ENCODE measurements at places on chromosomes 12 and 14. TPM values are rescaled to one million over a fixed set of nuclear protein-coding genes. Genes with fewer than 3 reads are reported as not detected.

GRCh38 chr14:55116246-55117030 lies 12.6 kb upstream of the LGALS3 start:
- no peak for DNase-seq

GRCh38 chr14:99955826-99956455 lies 109.3 kb upstream of the EVL start:
- no peak for DNase-seq

PRPF39 gene
- polyA plus RNA-seq = 26.4 TPM

- DNase-seq = no peak
These were observed 47.7 kb downstream of the ETV6 start for GRCh38 chr12:11697131-11697530.

DNA sequence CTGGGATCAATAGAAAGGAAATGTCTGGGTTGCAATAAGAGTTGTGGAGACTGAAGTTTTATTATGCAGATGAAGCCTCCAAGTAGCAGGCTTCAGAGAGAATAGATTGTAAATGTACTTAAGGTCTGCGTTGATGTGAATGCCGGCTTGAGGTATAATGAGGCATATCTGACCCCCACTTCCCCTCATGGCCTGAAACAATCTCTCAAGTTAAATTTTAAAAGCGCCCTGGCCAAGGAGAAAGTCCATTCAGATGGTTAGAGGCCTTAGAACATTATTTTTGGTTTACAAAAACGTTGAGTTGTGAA lies 28.3 kb upstream of the HIGD1C start:
- DNase-seq = no peak

GALNT8 gene
- polyA plus RNA-seq = 0.02 TPM

DNA sequence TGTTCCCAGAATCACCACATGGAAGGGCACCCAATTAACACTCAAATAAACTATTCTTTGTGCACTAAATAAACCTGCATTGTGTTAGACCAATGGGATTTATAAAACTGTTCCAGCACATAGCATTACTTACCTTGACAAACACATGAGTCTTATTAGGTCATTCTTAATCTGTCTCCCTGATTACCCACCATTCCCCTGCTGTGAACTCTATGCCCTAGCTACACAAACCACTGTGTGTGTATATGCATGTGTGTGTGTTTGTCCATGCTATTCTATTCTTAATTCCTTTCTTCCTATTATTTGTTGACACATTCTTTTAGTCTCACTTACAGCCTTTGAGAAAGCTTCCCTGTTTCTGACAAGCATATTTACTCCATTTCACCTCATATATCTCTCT lies 303.6 kb upstream of the GARIN6 start:
- DNase-seq = no peak

DNA sequence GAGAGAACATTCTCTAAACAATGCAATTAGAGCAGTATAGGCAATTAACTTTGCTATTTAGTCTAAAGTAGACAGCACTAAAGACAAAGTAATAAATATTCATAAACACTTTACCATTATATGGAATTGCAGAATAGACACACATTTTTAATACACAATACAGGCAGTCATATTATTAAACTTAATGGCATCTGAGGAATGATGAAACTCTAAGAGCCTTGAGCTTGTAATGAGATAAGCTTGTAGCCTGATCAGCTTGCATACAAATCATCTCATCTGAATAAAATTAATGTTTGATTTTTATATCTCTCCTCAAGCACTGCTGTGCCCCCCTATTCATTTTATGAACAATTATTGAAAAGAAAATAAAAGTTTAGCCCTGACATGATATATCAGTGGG lies 107.6 kb downstream of the MGAT4C start:
- DNase-seq = no peak

GRCh38 chr14:68553311-68553710 lies 239.6 kb downstream of the ZFP36L1 start:
- no peak for DNase-seq

DNA sequence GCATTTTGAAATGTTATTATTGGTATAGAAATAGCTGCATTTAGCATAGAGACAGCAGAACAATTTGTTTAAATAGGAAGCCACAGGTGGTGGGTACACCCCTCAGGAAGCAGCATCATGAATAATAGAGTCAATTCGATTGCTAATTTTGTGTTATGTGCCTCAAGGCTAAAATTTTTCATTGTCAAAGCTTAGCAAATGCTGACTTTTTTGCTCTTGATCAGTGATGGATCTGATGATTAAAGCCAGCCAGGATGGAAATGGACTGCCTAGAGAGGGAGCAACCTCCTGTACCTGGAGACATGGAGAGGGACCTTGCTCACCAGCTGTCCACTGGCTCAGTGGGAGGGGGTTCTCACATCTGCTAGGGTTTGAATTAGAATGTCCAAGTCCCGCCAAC lies 4.5 kb upstream of the KRT8 start:
- no peak for DNase-seq

DNA sequence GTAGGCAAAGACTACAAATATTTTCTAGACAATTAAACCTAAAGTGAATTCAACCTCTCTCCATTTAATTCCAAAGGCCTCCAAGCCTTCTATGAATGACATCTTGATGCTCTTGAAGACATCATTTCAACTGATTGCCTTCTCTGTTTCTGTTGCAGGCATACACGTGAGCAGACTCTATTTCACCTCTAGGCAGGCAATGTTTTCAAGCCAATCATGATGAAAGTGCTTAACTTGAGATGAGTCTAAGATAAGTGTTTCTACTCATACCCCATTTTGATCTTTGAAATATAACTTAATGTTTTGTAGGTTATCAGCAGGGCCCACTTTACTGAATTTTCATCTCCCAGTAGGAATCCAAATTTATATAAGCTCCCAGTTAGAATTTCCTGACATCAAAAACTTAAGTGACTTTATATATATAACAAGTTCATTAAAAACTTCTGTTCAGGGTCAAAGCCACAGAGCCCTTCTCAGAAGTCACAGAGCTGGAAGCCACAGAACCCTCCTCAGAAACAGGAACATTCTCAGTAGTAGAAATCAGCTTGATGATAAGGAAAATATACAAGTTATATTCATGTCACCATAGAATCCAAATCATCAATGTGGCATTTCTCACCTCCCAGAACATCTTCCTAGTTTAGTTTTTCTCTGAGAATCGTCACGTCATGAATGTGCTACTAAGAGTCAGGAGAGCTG lies 108.5 kb downstream of the PHLDA1 start:
- DNase-seq = no peak

- DNase-seq = no peak
These were observed 3.5 kb downstream of the FMNL3 start for GRCh38 chr12:49703647-49704137.

GRCh38 chr12:111313833-111314259 lies 55.0 kb downstream of the PHETA1 start:
- peak; percentile 6 for DNase-seq

DNA sequence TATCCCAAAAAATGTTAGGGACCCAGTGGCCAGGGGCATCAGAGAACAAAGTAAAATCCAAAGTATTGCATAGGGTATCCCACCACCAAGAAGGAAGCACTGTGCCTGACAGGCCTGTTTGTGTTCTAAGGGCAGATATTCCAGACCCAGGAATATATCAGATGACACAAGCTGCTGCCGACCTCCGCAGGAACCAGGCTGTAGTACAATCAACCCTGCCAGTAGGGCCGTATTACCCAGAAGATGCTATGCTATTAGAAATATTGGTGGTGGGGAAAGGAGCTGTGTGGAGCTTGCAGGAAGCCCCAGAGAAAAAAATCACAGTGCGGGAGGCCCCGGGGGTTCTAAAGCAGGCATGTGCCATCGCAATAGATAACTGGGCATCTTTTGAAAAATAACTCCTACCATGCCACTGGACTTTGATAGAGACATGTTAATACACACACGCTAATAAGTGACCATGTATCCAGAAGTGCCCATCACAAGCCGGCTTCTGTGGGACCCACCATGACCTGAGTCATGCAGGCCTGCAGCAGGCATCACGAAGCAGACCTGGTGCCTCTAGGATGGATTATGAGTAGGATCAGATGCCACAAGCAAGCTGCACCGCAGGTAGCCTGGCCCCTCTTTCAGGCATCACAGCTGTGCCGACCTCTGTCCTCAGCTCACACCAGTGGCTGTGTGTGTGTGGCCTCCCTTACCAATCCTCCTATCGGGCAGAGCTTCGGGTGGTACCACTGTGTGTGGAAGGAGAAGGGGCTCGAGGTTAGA lies 242.7 kb downstream of the BCL11B start:
- DNase-seq = no peak

GRCh38 chr12:15829949-15830348 lies 40.8 kb upstream of the EPS8 start:
- no peak for DNase-seq

KRT5 gene
- polyA plus RNA-seq = not detected

LRP1-AS gene
- not detected for polyA plus RNA-seq

GRCh38 chr12:123058481-123058880 lies 78.0 kb downstream of the ARL6IP4 start:
- DNase-seq = no peak

HOXC9 gene
- 1.2 TPM for polyA plus RNA-seq

GRCh38 chr14:22837114-22837749 lies 847 bp downstream of the MMP14 start:
- DNase-seq = no peak

- peak; percentile 0 for DNase-seq
These were observed 237.9 kb downstream of the IPO8 start for GRCh38 chr12:30457621-30458289.

IL31 gene
- polyA plus RNA-seq = not detected

GRCh38 chr12:93060666-93061472 lies 131.8 kb upstream of the EEA1 start:
- no peak for DNase-seq

DNA sequence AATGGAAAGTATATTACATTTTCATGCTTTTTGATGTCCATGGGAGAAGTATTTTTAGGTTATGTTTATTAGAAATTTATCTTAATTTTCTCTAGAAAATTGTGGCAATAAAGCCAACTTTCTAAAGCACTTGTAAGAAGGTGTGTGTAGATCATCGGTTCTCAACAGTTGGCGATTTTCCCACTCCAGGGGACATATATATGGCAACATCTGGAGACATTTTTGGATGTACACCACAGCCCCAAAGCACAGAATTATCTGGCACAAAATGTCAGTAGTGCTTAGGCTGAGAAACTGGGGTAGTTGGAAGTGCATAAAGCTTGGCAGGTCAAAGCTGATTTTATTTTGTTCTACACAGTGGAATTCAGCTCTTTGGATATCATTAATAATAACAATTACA lies 86.9 kb downstream of the FLRT2 start:
- DNase-seq = no peak

- no peak for DNase-seq
These were observed 67.8 kb upstream of the EGLN3 start for GRCh38 chr14:34018564-34019244.

DNA sequence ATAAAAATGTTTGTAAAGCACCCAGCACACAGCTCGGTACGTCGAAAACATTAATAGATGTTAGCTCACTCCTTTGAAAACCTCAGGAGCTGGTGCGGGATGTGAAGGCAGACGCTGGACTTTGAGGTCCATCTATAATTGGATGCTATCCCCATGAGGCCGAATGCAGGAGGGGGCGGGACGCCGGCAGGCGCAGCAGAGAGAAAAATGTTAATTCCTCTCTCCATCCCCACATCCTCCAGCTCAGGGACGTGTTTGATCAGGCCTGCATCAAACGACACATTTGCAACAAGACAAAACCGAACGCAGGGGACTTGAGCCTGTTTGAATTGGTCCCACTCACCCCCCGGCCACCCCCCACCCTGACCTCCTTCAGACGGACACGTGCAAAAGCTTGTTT lies 231.0 kb downstream of the RBM19 start:
- DNase-seq = no peak

PELI2 gene
- polyA plus RNA-seq = 8.5 TPM

ZFHX2 gene
- polyA plus RNA-seq = 0.28 TPM

SLC38A2 gene
- 596 TPM for polyA plus RNA-seq

GRCh38 chr14:20989787-20990600 lies at the start of gene METTL17:
Gene METTL17, plus strand, starts transcription at chr14:20989980. Its CDS starts 23 bp downstream, at chr14:20990003.
- DNase-seq = peak; percentile 94

- DNase-seq = no peak
These were observed 10.0 kb downstream of the STAC3 start for GRCh38 chr12:57240926-57241401.

GRCh38 chr12:120703311-120703942 lies 6.8 kb upstream of the UNC119B start:
- no peak for DNase-seq

TBC1D30 gene
- polyA plus RNA-seq = 0.22 TPM

DNA sequence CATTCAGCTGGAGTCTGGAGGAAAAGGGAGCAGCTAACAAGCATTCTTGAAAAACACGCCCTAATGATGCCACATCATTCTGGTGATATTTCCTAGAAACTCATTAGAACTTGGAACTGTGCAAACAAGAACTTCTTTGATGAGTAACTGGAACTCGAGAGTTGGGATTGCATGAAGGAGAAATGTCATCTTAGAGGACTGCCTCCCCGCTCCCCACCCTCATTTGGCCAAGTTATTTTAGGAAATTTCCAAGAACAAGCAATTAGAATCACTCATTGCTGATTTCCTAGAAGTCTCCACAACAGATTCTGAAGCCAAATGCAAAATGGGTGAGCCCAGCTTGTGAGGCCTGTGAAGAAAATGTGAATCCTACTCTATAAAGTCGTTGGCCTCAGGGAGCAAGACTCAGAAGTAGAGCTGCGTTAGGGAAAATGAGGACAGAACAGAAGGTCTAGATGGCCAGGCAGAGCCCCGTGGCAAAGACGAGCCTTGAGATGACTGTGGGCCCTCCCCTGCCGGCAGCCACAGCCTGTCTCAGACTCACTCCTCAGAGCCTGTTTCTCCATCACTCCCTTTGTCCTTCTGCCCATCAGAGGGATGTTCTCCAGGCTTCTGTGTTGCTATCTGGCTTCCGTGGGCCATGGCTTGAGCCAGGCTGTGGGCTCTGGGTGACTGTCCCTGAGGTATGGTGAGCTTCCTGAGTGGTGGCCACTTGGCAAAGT lies 38.4 kb downstream of the RTL1 start:
- no peak for DNase-seq

RND1 gene
- 0.31 TPM for polyA plus RNA-seq

GRCh38 chr12:71503579-71504391 lies 64.2 kb downstream of the LGR5 start:
- DNase-seq = no peak

DNA sequence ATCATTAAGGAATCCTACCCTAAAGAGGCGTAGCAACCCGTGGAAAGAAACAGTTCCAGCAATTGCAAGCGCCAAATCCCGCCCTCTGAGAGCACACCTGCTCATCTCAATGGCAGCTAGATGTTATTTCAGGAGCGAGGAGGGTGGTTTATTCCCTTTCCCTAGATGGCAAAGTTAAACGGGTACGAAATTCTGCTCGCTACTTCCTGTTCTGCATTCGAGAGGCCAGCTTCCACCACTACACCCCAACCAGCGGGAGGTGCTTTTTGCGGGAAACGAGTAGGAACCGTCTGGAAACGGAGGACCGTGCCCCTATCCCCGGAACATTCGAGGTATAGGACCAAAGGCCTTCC lies 536 bp downstream of the VPS29 start:
- DNase-seq = no peak

GRCh38 chr12:108304633-108305032 lies 34.5 kb downstream of the CMKLR1 start:
- no peak for DNase-seq

GRCh38 chr12:47311568-47311967 lies 231.8 kb upstream of the AMIGO2 start:
- no peak for DNase-seq

GRCh38 chr14:54226103-54226502 lies 170.7 kb upstream of the CDKN3 start:
- no peak for DNase-seq

All from BJ (cell line).